Stimulated activated CD4-positive, alpha-beta T cell treated with anti-CD3 and anti-CD28 coated beads, Interleukin-1b, Interleukin-23, amount 100 ng/mL, for 1 hour (primary cell): ENCODE measurements at places on chromosomes 6 and 20.

DNA sequence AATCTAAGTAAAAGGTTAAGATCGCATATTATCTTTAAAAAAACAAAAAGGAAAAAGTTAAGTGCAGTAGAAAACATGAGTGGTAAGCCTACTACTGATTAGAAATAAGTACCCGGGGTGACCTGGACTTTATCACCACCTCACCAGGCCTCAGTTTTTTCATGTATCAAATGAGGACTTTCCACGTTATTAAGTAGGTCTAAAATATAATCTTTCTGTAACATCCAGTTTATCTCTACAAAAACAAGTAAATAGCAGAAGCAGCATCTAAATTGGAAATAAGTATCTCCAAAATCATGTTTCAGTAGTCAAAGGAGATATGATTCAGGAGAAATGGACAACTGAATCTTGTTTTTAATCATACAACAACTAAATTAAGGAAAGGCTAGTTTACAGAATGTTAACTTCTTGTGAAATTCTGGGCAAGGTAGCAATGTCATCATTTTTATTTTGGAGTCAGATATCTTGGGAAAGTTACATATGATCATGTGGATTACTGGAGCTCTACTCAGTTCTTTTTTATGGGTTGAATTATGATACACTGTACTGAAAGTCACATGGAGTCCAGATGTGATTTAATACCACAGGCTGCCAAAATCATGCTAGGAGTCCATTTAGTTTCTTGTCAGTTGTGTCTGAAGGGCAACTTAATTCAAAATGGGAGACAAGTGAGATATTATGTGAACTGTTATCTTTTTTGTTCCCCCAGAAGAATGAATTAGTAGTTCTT, 114.7 kb upstream of the PRL start:
- DNase-seq: no peak

GRCh38 chr20:63937596-63937995, 18.6 kb downstream of the UCKL1 start:
- no peak for DNase-seq

DNA sequence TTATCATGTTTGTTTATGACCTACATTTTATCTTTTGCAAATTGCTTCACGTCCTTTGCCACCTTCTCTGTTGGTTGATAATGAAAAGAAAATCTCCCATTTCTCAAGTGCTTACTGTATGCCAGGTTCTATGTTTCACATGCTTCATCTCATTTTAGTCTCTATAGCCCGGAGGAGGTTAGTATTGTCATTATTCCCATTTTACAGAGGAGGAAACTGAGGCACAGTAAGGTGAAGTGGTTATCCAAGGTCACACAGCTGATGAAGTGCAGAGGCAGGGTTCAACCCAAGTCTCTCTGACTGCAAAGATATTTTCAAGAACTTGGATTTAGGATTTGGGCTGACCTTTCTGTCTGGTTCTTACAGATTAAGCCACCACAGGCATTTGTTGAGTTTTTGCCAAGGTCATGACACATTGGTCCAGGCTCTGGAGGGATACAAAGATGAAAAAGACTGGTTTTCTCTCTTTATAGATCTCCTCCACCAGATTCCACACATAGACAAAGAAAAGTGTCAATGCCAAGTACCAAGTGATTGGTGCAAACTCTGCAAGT, 20.6 kb downstream of the CNBD2 start:
- DNase-seq: no peak

- no peak for DNase-seq
These were observed 34.7 kb upstream of the IRF4 start for GRCh38 chr6:356828-357251.

DNA sequence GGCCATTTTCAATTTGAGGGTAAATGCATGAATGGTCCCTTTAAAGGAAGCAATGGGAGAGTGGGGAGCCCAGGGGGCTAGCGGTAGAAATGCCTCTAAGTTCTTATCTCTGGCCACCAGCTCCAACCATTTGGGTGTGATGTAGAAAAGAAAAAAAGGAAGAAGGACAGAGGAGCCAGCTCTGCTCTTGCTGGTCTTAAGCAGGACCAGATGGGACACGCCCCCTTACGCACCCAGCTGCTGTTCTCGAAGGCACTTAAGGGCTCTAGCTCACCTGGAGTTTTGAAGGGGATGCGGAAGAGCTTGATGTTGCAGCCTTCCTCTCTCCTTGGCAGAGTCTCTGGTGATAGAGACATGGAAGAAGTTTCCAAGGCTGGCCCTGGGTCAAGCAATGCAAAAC, 59.5 kb upstream of the RNF144B start:
- no peak for DNase-seq

DNA sequence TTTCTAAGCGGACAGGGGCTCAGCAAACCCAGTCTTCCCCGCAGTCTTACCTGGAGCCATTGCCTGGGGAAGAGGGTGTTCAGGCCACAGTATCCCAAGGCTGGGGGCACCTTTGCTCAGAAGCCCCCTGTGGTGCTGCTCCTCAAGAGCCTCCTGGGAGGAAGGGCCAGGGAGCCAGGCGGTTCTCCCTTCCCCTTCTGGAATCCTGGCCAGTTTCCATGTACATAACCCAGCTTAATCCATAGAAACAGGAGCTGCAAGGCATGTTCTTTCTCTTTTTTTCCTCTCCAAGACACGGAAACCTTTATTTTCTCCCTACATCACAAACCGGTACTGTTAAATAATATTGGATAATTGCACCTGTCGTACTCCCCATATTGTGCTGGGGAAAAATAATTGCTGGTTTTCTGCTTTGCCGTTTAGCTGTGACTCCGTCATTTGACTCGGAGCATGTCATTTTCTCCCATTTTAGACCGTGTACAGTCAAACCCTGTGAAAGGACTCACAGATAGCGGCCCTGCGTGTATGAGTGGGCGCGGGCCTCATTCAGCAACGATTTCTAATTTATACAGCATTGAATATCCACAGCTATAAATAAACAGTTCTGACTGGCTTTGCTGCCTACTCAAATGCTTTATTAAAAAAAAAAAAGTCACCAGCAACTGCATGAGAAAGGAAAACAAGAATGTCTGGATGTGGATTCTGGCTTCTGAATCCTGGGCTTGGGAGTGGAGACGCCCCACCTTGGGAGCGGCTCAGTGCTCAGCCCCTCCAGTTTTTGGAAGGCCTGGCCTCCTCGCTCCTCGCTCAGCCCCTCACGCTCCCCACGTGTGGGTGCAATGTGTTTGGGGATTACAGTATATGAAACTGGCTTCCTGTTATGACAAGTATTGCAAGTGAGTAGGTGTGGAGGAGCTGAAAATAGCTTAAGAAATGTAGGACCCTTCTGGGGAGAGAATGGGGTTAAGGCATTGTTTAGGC, 67.3 kb downstream of the ADTRP start:
- DNase-seq: no peak

DNA sequence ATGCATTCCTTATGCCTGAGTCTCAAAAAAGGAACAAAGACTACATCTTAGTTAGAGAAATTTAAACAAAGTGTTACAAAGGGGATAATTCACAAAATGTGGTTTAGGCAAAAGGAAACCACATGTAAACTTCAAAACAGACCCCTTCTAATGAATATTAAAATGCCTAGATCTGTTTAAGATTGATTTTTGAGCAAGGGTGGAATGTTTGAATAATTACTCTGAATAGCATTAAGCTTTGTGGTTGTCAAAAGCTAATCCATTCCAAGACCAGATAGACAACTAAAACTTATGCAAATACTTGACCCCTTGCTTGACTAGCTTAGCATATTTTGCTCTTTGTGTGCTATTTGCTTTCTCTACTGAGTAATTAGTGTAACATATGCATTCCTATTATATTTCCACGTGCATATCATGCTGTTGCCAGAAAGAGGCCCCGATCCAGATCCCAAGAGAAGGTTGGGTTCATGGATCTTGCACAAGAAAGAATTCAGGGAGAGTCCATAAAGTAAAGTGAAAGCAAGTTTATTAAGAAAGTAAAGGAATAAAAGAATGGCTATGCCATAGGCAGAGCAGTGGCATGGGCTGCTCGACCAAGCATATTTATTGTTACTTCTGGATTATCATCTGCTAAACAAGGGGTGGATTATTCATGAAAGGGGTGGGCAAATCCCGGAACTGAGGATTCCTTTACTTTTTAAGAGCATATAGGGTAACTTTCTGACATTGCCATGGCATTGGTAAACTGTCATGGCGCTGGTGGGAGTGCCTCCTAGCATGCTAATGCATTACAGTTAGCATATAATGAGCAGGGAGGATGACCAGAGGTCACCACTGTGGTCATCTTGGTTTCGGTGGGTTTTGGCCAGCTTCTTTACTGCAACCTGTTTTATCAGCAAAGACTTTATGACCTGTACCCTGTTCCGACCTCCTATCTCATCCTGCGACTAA, 1193.4 kb upstream of the EYS start:
- DNase-seq: no peak

DNA sequence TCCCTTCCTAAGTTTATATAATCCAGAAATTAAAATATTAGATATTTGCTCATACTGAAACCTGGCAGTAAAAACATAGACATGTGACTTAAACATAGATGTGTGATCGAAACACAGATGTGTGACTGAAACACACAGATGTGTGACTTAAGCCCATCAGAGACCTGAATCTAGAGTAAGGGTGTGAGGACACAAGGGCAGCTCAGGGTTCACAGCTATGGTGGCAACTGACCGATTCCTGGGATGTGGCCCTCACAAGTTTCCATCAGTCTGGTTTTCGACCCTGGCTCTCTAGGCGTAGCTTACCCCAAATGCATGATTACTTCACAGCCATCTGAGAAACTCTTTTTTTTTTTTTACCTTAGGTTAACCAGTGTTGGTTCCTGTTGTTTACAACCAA, 137.0 kb downstream of the NRN1 start:
- DNase-seq: no peak

DNA sequence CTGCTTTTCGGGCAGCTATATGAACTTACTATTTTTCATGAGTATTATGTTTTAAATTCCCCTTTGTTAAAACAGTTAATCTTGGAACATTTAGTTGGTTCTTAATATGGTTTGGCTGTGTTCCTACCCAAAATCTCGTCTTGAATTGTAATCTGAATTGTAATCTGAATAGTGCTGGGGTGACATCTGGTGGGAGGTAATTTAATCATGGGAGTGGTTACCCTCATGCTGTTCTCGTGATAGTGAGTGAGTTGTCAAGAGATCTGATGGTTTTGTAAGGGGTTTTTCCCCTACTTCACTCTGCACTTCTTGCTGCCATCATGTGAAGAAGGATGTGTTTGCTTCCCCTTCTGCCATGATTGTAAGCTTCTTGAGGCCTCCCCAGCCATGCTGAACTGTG, 305.4 kb upstream of the MAP3K7 start:
- no peak for DNase-seq

DNA sequence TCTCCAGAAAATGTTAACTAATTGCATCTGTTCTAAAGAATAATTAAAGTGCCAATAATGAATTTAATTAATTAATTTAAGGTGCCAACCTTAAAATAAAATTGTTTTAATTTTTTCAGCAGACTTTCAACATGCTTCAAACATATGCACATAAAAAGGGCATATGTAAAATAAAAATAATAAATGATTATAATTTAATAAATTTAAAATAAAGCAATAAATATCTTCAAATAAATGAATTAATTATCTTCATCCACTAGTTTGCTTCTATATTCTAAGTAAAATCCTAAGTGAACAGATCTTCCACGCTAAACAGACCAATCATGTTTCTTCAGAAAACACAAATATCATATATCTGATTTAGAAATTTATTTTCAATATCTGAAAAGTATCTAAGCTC, 119.2 kb downstream of the HIVEP2 start:
- DNase-seq: no peak

DNA sequence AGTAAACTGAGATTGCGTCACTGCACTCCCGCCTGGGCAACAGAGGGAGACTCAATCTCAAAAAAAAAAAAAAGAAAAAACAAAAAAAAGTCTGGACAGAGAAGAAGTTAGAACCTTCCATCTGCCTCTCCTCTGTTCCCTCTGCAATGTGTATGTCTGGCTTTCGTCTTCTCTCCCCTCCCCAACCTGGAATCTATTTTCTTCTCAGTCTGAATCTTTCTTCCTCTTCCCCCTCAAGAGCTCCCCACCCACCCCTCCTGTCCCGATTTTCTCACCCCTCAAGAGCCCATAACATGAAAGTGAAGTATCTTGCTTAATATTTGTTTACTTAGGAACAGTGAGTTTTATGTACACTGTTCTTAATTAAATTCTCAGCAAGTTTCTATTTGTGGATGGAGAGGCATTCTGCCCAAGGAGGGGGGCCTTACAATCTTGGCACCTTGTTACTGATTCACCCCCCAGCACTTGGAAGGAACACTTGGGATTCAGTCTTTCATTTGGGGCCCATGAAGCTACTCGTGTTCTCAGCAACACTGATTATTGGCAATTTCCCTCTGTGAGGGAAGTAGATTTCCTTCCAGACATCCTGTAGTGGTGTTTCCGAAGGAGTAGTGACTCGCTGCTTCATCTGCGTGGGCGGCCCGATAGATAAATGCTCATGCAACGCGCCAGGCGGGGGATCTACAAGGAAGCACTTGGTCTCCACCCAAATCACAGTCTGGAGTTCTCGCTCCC, 69.3 kb upstream of the SRSF6 start:
- no peak for DNase-seq

- DNase-seq: no peak
These were observed 75.0 kb downstream of the IRF4 start for GRCh38 chr6:466564-466963.

DNA sequence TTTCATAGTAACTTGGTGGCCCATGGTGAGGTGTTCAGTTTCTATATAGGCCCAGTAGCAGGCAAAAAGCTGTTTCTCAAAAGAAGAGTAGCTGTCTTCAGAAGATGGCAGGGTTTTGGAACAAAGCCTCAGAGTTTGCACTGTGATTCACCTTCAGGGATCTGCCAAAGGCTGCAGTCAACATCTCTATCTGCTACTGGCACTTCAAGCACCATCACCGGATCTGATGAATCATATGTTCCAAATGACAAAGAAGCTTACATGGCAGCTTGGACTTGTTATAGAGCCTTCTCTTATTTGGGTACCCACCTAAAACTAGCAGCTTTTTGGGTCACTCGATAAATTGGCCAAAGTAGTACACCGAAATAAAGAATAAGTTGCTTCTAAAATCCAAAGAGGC, 39.5 kb downstream of the PKIB start:
- DNase-seq: no peak

GRCh38 chr6:89975991-89976693, 81.9 kb downstream of the GJA10 start:
- DNase-seq: no peak

- no peak for DNase-seq
These were observed 54.3 kb downstream of the ID4 start for GRCh38 chr6:19891451-19891850.

- DNase-seq: no peak
These were observed 58.4 kb upstream of the ARMH2 start for GRCh38 chr6:24856901-24857670.

DNA sequence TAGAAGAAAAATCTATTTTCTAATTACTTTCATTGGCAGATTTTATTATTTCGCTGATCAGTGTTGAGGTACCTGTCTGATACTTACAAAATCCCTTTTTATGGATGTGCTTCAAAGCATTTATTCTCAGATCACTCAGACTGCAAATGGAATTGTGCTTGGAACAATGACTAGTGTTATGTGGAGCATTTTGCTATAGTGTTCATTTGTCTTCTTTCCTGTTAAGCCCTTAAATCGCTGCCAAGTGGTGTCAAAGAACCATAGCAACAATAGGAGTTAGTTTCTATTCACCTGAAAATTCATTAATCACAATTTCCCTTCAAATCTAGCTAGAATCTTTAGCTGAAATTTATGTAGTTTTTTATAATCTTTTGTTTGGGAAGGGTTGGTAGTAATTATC, 29.8 kb downstream of the SMPDL3A start:
- no peak for DNase-seq
